K562 (cell line): ENCODE measurements at places on chromosomes 5 and 9.
A peak's percentile ranks its signal among the peaks of the same experiment; 100 is the strongest.

GRCh38 chr9:71308454-71308853, 187.0 kb upstream of the TRPM3 start:
- no peak for DNase-seq

DNA sequence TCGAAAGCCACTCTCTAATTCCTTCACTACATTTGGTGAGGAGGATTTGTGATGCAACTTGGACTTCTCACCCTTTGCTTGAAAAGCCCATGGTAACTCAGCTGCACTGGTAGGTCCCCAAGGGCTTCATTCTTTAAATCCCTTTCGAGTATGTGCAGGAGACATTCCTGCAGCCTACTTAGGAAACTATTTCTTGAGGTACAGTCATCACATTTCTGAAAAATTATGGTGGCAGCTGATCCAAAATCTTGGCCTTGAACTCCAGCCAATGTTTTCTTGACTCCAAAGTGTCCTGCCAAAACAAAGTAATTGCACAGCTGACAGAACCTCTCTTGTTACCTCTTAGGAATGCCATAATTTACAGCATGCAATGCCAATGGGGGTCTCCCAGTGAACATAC, 99.7 kb downstream of the NPR3 start:
- no peak for DNase-seq

GRCh38 chr5:80739057-80739456, 84.3 kb upstream of the DHFR start:
- DNase-seq, result no peak

- no peak for DNase-seq
Observed at GRCh38 chr5:154159343-154159742, 31.2 kb upstream of the GALNT10 start.

DNA sequence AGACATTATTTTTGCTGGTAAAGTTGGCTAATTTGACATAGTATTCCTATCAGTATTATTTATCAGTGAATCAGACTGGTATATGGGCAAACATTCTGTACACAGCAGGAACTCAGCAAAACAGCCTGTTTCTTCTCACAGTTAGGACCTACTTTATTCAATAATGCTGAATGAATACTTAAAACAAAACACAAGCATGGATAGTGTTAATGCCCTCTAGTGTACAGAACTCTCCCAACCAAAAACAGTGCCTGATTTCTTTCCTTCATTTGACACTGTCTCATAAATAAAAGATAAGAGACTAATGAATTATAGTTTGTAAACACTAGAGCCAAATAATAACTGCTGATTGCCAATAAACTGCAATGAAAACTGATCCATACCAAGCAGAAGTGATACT, 1113.3 kb downstream of the PTPRD start:
- DNase-seq, result no peak

DNA sequence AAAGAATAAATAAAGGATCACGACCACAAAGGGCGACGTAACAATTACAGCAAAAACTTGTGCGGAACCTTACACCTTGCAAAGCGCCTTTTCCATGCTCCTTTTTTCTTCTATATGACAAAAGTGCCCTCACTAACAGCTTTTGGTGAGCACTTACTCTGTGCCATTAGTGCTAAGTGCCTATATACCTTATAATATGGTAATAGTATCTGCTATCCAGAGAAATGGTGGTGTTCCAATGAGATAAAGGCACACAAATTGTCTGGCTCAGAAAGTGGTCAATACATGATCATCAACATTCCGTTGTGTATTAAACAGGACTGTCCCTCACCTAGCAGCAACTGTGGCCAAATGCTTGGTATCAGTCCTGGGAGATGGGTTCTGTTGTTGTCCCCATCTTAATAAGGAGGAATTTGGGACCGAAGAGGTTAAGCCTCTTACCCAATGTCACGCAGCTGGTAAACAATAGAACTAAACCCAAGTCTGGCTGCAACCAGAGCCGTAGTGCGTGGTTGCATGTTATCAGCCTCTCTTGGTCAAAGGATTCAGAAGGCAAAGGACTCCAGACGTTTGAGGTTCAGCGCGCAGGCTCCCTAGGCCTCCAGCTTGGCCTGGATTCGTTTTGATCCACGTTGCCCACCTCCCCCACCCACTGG, 564 bp upstream of the TOR2A start:
- DNase-seq, result no peak

- DNase-seq, result peak; percentile 71
Observed at GRCh38 chr5:159208514-159209437, 577 bp downstream of the RNF145 start.

DNA sequence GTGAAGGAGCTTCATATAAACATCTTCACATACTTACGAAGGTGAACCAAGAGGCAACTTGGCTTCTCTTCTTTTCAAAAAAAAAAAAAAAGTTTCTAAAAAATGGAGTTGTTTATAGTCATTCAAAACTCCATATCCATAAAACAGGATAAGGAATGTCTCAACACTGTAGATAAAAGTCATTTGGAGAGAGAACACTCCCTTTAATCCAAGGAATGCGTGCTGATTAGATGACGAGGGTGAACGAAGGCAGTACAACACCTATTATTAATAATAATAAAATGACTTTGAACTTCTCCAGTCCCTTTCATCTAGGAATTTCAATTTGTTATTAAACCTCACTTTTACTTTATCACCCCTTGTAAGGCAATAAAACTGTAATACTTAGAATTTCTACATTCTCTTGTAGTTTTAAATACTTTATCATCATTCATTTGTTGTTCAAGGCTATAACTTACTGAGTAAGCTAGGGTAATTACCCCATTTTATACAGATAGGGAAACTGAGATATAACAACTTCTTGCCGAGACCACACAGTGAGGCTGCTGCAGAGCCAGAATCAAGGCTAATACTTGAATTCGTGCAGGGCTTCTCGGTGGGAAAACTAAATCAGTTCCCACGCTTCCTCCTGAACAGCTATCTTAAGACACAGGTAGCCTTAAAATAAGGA, 377.1 kb downstream of the EFNA5 start:
- no peak for DNase-seq

DNA sequence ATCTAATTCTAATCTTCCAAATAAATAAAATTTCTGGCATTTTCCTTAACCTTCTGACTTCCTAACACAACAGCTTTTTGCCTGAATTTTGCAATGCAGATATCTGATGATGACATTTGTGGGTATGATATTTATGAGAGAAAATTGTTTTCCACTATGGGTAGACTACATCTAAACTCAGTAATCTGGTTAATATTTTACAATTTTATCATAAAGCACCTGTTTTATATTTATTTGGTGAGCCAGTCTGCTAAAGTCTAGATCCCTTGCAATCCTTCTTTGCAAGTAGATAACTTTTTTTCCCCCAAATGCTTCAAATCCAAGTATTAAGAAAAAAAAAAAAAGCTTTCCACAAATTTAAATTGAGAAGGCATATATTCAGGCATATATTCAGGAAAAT, 246.2 kb upstream of the DAB2 start:
- no peak for DNase-seq

DNA sequence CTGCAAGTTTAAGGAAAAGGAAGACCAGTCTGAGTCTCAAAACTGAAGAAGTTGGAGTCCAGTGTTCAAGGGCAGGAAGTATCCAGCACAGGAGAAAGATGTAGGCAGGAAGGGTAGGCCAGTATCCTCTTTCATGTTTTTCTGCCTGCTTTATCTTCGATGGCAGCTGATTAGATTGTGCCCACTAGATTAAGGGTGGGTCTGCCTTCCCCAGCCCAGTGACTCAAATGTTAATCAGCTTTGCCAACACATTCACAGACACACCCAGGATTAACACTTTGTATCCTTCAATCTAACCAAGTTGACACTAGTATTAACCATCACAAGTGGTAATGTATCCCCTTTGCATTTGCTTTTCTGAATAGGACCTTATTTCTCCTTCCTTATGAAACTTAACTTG, 535.9 kb upstream of the FTMT start:
- no peak for DNase-seq

- no peak for DNase-seq
Observed at GRCh38 chr5:120735076-120735475, 271.0 kb downstream of the PRR16 start.

GRCh38 chr5:63094730-63095129, 516.1 kb downstream of the LRRC70 start:
- no peak for DNase-seq

DNA sequence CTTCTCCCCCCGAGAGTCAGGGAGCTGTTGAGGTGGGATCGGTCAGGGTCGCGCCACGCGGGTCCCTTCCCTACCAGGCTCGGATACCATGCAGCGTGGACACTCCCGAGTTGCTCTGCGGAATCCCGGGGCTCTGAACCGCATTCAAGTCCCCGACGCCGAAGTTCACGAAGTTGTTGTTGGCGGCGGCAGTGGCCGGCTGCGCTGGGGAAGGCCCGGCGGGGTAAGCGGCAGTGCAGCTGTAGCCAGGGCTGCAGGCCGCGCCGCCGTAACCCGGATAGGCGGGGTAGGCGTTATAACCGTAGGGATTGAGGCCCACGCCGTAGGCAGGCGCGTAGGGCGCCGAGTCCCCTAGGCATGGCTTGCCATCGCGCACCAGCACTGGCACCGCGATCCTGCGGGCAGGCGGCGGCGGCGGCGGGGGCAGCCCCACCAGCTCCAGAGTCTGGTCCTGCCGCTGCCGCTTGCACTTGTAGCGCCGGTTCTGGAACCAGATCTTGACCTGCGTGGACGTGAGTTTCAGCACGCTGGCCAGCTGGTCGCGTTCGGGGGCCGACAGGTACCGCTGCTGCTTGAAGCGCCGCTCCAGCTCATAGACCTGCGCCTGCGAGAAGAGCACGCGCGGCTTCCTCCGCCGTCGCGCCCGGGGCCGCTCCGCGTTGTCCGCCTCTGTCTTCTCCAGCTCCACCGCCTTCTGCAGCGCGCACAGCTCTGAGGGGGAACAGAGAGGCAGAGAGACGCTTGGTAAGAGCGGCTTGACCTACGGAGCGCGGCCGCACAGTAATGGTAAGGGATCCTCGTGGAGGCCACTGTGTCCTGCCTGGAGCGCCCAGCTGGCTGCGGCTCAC, 2.3 kb downstream of the NKX2-5 start:
- no peak for DNase-seq

DNA sequence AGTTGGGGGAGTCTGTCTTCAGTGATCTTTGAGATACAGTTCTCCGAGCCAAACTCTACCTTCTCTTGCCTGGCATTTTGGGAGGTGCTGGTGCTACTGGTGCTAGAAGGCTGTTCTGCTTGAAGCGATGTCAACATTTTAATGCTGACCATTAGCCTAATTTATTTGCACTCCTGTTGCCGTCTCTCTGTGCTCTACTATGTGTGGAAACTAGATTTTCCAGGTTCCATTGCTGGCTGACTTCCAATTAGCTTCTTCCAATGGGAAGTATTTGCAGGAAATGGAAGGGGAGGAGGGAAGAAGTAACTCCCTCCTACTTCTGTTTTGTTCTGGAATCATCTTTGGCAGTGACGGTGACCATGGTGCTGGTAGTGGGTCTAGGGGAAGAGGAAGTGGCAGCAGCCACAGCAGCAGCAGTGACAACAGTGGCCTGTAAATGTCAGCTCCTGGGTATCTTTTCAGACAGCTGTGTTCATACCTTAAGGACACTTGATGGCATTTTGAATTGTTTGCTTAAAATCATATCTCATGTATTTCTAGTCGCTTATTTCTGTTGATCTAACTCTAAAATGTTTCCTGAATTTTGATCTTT, 7.9 kb downstream of the TXNDC8 start:
- no peak for DNase-seq

DNA sequence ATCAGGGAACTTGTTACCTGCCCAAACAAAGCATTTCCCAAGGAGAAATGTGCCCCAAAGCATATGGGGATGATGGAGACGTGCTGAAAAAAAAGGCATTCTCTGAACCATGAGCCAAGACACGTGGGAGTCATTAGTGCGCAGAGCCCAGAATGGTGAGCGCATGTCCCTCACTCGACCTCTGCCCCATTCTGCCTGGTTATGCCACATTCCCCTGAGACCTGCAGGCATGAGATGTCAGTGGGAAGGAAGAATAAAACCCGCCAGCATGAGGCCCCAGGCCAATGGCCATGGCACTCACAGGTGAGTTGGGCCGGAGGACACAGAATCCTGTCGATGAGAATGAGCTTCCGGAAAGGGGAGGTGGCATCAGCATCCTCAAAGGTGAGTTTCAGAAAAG, 228.9 kb downstream of the CDK5RAP2 start:
- DNase-seq, result no peak

- DNase-seq, result no peak
Observed at GRCh38 chr5:119678351-119679028, 49.1 kb downstream of the FAM170A start.

DNA sequence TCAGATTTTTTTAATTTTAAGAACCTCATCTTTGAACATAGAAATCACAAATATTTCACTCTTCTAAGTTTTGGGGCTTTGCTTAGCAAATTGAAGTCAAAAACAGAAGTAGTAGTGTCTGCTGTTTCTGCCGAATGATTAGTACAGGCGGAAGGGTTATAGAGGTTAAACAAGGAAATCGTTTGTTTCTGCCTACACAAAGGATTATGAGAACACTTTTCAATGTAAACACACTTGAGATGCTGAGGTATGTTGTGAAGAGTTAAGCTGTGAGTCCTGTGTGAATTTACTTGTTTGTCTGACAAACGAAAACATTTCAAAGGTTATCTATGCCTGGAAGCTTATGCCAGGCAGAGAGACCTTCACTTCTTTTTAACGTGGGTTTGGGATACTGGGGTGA, 224.8 kb downstream of the CETN3 start:
- DNase-seq, result no peak

GRCh38 chr9:117191504-117192261, 223.2 kb downstream of the ASTN2 start:
- DNase-seq, result no peak

DNA sequence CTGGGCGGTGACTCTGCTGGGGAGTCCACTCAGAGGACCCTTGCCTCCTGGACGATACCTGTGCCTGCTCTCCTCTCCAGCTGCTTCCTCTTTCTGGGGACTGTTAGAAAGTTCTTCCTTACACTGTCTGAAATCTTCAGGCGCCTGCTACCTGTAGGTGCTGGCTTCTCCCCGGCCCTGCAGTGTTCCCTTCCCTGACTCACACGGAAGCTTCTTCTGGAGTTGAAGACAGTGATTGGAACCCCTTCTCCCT, 562 bp downstream of the GSN start:
- DNase-seq, result no peak

DNA sequence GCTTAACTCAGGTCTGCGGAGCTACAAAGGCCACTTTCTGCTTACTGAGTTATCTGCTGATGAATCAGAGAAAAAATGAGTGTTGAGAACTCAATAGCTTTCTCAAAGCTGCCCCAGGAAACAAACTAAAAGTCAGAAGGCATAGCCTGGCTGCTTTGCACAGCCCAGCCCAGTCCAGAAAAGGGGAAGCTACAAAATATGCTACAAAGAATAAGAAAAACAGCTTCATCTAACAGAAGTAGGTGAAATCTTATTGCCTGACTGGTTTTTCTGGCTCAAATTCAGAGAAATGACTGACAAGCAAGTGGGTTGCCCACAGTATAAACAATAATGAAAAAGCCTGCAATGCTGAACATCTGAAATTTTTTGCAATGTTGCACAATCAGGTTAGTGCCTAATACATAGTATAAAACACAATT, 156.2 kb downstream of the PPP2R2B start:
- no peak for DNase-seq
